ENCODE measurements at places on chromosomes 5 and 9.

DNA sequence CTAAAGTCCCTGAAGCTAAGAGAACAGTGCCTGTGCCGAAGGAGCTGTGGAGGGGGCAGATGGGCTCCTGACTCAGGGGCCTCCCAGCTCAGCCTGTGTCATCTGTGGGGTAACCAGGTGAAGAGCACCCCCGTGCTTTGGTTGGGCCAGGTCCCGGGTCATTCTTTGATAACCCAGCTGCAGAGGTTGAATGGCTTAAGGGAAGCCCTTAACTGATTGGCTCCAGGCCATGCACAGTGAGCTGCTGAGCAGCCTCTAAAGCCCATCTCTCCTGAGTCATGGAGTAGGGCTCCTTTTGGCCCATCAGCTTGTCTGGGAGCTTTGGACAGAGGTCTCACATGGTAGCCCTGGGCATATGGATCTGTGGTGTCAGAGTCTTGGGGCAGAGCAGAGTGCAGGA, 28.7 kb downstream of the COL27A1 start:
- DNase-seq, result no peak

GRCh38 chr9:37382161-37382981, 40.1 kb upstream of the GRHPR start:
- no peak for DNase-seq

DNA sequence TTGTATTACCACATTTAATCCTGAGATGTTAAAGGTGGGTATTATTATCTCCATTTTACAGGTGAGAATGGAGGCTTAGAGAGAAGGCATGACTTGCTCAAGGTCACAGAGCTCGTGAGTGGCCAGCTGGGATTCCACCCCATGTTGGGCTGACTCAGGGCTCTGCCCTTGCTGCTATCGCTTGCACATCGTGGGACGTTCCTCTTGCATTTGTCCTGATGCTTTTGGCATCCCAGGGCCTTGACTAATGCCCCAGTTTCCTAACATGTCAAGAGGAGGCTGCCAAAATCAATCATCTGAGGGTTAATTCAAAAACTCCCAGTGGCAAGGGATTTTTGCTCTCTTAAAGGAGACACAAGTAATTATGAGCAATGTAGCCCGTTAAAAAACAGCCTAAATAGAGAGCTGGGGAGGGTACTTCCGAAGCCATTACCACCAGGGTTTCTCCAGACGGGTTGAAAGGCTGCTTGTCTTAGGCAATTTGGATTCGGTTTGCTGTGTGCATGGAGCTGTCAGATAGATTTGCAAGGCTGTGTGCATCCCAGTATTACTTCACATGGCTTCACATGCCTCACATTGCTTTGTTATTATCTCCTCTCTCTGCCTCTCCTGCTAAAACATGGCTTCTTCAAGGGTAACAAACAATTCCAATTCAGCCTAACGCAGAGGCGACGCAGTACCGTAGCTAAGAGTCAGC, 347.4 kb downstream of the DRD1 start:
- no peak for DNase-seq

GRCh38 chr9:9917400-9917799, 695.4 kb downstream of the PTPRD start:
- DNase-seq, result no peak

- no peak for DNase-seq
Observed at GRCh38 chr9:131329241-131329641, 39.7 kb downstream of the PLPP7 start.

DNA sequence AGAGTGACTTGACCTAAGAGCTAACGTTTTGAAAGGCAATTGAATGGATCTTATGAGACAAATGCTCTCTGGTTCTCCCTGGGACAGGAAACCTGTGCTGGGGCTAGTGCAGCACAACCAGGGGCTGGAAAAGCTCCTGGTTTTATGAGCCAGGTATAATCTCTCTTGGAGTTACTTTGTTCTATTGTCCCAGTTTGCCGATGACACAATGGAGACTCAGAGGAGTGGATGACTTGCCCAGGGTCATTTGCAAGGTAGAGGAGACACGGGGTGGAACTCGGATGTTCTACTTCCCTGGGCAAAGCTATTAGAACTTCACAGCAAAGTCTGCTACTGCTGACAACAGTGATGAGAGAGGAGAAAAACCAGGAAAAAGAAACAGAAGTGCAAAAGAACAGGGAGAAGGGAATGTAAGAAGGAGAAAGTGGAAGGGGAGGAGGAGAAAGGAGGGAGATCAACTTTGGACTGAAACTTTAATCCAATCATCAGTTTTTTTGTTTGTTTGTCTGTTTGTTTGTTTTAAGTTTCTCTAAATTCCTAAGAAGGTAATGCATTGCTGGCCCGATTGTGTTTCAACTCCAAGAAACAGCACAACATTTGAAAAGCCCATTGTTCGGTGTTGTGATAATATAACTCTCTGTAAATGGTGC, 7.4 kb upstream of the GSN start:
- DNase-seq, result no peak

GRCh38 chr9:87763286-87763685, 37.4 kb downstream of the CTSL start:
- DNase-seq, result no peak

GRCh38 chr9:77980622-77981021, 51.0 kb downstream of the GNAQ start:
- no peak for DNase-seq

- no peak for DNase-seq
Observed at GRCh38 chr5:173155912-173156311, 11.6 kb downstream of the BNIP1 start.

DNA sequence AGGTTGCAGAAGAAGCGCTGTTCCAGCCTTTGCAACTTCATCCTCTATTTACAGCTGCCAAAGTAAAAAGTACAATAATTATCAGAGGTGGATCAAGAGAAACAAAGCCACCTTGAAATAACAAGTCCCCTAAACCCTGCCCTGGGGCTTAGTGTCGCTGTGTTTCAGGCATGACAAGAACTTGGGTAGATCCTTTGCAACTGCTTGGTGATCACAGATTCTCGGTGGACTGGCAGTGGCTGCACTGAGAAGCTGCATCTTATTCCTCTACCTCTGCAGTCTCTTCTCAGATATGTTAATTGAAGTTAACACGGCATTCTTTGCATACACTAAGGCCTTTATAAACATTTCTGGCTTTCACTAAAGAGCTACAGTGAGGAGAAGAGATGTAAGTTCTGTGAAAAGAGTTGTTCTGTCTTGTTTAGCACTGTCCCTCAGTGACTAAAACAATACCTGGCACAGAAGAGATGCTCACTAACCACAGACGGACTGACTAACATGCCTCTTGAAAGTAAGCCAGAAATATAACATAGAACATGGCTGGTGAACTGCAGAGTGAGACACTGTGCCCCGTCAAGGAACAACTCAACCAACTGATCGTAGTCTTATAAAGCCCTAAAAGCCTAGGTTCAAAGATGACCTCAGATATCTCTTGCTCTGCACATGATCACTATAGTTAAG, 144.2 kb downstream of the MLLT3 start:
- peak; percentile 16 for DNase-seq

DNA sequence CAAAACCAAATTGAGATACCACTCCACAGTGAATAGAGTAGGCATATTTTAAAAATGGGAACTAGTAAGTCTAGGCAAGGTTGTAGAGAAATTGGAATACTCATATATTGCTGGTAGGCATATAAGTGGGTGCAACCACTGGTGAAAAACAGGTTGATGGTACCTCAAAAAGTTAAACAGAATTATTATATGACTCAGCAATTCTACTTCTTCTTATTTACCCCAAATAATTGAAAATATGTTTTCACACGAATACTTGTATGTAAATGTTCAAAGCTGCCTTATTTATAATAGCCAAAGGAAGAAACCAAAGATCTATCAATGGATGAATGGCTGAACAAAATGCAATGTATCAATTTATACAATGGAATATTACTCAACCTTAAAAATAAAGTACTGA, 79.1 kb downstream of the CDH9 start:
- DNase-seq, result no peak

DNA sequence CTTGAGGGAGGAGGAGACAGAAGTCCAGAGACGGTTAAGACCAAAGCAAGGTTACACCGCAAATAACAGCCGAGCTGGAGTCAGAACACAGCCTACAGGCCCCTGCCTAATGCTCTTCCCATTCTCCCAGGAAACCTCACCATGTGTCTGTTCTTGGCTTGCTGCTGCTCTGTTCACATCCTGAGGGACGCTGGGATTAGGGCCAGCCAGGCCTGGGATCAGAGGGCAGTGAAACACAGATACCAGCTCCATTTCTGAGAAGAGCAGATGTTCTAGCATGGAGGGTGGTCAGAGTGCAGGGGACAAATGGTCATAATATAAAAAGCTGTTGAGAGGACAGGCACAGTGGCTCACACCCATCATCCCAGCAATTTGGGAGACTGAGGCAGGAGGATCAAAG, 124.8 kb upstream of the LARP1 start:
- no peak for DNase-seq

- no peak for DNase-seq
Observed at GRCh38 chr5:59171131-59171530, 588.3 kb downstream of the RAB3C start.

- no peak for DNase-seq
Observed at GRCh38 chr5:156560002-156560401, 233.0 kb downstream of the SGCD start.

DNA sequence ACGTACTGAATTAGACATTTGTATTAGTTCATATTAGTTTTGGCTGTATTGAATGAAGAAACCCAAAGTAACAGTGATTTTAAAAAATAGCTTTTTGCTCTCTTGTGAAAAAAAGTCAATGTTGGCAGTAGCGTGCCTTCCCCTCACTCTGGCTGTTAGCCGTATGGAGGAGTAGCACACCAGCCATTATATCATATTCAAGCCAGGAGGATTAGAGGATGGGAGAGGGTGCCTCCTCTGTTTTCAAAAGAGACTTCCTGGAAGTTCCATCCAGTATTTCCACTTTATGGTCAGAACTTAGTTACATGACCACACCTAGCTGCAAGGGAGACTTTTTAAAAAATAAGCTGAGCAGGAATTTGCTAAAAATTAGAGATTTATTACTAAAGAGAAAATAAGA, 41.2 kb downstream of the GPR21 start:
- DNase-seq, result no peak

DNA sequence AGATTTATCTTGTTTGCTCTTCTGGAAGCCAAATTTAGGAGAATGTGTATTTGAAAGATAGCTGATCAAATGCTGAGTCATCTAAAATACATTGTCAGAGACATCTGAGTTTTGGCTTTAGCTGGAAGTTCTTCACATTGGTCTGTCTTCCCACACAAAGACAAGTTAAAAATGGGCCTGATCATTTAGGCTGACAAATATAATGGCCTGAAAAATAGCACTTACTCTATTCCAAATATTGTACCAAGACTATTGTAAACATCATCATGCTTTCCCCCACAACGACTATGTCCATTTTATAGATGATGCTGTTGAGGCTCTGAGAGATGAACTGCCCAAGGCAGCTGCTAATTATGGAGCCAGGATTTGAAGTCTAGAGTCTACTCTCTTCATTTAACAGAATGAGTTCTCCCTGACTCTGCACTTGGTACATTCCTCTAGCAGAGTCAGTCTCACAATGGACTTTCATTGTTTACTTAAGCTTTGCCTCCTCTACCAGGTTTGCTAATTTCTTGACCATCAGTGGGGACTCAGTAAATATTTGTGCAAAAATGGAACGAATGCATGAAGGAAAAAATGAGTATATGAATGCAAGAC, 619.4 kb upstream of the KLF4 start:
- DNase-seq, result no peak

DNA sequence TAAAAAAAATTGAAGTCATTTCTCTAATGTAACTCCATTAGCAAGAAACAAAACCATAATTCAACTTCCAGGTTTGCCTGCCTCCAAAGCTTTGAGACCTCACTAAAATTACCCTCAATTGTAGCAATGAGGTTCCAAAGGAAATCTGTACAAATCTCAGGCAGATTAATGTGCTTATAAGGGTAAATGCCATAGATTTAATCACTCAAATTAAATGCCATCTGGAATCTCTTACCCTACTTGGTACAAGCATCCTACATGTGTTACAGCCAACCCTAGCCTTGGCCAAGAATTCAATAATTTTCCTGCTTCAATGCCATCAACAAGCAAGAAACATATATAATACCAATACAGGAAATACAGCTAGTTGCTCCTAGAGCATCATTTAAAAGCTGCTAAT, 452.8 kb downstream of the RAB3C start:
- no peak for DNase-seq

DNA sequence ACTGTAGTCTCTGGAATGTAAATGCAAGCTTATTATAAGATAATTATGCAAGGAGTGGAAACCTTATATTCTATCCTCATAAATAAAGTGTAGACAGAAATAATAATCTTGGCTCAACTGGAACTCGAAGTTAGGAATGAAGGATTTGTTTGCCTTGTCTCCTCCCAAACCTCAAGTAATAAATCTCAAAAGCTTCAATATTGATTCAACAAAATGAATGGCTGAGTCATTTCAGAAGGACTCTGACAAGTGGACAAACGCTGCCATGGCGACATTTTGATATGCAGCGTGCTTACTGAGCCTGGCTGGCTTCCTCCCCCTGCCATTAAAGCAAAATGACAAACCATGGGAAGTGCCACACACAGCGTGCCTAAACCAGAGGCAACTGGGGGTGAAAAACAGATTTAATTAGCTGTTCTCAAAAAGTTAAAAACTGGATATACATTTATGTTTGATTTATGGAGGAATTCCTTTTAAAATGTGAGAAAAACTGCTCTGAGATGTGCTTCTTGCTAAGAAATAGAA, 10.5 kb upstream of the ADGRV1 start:
- no peak for DNase-seq

DNA sequence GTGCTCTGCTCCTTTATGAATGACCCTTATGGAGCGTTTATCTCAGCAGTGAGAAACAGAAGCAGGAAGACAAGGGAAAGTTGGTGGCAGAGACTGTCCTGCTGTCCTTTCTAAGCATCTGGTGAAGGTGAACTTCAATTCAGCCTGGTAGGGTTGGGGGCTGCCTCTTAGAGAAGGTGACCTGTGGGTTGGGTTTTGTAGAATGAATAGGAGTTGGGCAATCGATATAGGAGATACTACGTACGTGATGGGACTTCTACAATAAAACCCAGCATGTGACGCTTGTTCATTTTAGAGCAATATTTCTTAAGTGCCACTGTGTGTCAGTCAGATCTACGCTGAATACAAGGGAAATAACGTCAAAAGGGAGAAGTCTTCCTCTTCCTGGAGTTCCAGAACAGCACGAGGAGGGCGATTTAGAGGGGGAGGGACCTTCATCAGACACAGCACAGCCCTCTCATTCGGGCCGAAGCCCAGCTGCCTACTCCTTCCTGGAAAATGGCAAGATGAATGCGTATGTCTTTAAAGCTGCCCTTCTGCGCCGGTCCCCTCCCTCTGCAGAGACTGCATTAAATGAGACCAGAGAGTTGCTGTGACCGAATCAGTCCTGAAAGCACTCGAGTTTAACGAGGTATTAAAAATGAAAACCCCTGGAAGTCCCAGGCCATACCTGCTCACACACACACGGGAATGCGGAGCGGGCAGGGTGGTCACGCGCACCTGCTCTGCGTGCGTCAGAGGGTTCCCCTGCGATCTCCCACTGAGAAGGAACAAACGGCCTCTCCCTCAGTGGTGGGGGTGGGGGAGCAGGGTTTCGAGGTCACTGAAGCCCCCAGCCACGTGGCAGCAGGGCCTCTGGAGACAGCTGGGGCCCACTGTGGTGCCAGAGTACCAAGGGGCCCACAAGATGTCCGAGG, 85.3 kb upstream of the SARDH start:
- DNase-seq, result no peak

Data from activated naive CD4-positive, alpha-beta T cell treated with anti-CD3 and anti-CD28 coated beads for 36 hours (primary cell).